Stimulated activated CD8-positive, alpha-beta memory T cell treated with anti-CD3 and anti-CD28 coated beads, Interleukin-4, amount 100 ng/mL, for 1 hour (primary cell): ENCODE measurements at places on chromosomes 7 and 10.

DNA sequence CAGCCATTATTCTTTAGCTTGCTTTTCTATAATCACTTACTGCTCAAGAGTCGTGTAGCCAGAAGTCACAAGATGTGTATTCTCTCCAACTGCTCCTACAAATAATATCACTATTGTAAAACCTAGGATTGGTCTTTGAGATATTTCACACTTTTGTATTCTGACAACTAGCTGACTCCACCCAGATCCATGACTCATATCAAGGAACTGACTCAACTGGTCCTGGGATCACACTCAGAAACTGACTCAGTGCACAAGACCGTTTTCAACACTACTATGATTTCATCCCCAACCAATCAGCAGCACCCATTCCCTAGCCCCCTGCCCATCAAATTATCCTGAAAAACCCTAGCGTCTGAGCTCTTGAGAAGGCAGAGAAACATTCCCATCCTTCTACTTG is 56.5 kb upstream of the ORC5 start:
- no peak for DNase-seq

DNA sequence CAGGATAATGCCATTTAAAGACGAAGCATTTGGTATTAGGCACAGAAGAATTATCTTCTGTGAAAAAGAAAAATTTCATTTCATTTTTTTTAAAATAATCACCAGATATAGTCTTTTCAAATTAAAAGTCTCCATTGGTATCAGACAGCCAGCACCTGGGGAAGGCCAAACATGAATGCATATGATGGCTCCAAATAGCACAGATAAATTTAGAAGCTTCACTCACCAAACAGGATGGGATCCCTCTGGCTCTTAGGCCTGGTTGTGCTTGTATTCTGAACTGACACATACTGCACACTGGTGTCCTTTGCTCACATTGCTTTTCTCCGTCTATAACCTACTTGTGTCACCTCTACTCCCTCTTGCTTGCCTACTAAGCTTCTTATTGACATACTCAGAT is 169.5 kb upstream of the CHRM2 start:
- DNase-seq = no peak

DNA sequence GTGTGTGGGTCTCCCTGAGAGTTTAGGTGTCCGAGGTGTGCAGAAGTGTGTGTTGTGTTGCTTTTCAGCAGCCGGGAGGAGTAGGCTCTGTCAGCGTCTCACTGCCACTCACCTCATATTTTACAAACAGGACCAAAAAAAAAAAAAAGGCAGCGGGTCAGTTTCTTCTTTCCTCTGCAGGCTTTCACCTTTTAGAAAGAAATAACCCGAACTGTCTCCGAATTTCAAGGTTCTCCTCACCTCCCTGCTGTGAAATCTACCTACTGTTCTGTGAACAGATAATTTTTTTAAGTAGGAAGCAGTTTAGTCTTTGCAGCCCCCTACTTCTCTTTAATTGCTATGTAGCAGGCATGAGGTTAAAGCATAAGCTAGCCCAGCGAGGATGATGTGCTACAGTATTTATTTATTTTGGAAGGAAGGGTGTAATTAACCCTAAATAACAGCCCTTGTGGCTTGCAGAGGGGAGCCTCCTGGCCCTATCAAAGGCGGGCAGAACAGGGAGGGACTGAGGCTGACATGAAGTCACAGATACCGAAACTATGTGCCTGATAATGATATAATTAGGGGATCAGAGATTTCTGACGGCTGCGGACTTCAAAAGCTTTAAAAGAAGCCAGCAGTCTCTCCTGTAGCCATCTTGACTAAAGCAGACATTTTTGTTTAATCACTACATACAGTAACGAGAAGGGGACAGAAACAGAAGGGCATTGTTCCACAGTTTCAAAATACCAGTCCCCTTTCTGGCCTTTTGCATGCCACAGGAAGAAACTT is 1.6 kb downstream of the BAMBI start:
- no peak for DNase-seq

- DNase-seq = no peak
These were observed 175.1 kb upstream of the PTPRZ1 start for GRCh38 chr7:121697731-121698316.

- DNase-seq = no peak
These were observed 38.6 kb upstream of the MET start for GRCh38 chr7:116633131-116633988.

DNA sequence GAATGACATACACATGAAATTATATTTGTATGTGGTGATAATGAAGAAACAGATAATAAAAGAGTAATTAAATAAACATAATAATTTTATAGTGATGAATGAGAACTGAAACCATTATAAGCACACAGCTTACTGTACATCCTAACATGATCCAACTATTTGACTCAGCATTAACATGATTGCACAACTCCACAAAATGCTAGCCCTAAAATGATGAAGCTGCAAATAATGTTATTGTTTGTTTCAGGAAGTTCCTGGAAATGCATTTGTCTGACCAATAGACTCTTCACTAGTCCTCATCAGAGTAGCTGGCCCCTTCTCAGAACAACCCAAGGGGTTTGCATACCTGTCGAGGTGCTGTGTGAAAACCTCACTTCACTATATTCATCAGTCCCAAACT is 115.5 kb downstream of the RTKN2 start:
- no peak for DNase-seq

DNA sequence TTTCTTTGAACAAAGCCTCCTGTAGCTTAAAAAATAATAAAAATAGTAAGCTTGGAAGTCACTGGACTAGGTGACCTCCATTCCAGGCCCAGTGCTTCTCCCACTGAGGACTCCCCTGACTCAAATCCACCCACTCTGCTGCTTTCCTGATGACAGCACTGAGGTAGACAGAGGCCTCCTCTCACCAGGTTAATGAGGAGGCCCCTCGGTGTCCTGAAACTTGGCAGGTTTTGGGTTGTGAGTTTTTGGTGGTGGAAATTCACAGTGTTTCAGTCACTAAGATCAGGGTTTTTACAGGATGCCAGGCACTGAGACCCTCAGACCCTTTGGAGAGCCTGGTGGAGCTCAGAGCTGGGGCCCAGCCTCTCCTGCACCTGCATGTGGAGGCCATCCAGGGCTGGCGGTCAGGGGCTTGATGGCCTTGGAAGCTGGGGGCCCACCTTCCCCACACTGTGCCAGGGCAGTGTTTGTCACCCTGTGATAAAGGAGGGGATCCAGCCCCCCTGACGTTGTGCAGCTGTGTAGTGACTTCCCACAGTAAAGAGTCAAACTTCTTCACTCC is 19.1 kb downstream of the TSPAN14 start:
- DNase-seq = no peak

- DNase-seq = no peak
These were observed 43.8 kb downstream of the ETV1 start for GRCh38 chr7:13945670-13946069.

GRCh38 chr7:148770004-148770403 is 71.3 kb downstream of the CUL1 start:
- no peak for DNase-seq

- DNase-seq = peak; percentile 55
These were observed 24.4 kb upstream of the PPIF start for GRCh38 chr10:79322616-79323543.

- DNase-seq = no peak
These were observed 2.2 kb downstream of the DNAJC30 start for GRCh38 chr7:73681031-73681430.

- DNase-seq = no peak
These were observed 13.9 kb downstream of the TAS2R60 start for GRCh38 chr7:143456992-143457793.

DNA sequence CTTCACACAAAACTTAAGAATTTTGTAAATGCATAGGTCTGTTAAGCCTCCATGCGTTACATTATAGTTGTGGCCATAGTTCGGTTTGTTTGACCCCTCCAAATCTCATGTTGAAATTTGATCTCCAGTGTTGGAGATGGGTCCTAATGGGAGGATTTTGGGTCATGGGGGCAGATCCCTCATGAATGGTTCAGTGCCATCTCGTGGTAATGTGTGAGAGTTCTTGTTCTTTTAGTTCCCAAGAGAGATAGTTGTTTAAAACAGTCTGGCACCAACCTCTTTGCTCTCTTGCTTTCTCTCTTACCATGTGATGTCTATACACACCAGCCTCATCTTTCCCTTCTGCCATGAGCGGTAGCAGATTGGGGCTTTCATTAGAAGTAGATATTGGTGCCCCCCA is 264.3 kb downstream of the TCF7L2 start:
- DNase-seq = no peak

GRCh38 chr10:96496281-96496925 is 17.3 kb downstream of the TLL2 start:
- no peak for DNase-seq

DNA sequence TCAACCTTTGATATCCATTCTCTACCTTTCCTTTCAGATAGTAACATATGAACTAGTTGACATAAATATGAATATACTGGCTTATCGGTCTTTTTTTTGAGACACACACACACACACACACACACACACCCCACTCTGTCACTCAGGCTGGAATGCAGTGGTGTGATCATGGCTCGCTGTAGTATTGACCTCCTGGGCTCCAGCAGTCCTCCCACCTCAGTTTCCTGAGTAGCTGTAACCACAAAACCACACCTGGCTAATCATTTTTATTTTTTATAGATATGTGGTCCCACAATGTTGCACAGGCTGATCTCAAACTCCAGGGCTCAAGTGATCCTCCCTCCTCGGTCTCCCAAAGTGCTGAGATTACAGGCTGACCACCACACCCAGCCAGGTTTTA is 14.2 kb upstream of the NT5C3A start:
- DNase-seq = no peak

- DNase-seq = no peak
These were observed 109.6 kb upstream of the MTPN start for GRCh38 chr7:136086712-136087111.

DNA sequence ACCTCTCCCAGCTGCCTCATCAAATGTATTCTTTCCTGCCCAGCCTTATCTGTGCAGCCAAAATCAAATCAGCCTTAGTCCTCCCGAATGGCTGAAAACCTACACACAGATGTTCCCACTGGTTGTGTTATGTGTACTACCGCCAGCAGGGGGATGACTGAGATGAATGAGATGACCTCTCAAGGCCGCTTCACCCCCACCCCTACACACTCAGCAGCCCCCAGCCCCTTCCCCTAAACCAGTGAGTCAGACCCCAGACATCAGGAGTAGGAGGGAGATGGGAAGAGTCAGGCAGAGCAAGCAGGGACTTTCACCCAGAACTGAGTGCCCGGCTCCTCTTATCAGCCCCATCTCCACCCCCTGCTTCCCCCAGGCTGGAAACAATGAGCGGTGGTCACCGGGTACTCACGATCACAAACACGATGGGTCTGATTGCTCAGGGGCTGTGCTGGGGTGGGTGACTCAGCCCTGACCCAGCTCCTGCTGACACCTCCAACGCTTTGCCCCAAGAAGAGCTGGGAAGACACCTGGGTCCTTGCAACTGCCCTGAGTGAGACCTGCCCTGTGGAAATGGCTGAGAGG is 6.5 kb upstream of the C10orf105 start:
- DNase-seq = peak; percentile 44

DNA sequence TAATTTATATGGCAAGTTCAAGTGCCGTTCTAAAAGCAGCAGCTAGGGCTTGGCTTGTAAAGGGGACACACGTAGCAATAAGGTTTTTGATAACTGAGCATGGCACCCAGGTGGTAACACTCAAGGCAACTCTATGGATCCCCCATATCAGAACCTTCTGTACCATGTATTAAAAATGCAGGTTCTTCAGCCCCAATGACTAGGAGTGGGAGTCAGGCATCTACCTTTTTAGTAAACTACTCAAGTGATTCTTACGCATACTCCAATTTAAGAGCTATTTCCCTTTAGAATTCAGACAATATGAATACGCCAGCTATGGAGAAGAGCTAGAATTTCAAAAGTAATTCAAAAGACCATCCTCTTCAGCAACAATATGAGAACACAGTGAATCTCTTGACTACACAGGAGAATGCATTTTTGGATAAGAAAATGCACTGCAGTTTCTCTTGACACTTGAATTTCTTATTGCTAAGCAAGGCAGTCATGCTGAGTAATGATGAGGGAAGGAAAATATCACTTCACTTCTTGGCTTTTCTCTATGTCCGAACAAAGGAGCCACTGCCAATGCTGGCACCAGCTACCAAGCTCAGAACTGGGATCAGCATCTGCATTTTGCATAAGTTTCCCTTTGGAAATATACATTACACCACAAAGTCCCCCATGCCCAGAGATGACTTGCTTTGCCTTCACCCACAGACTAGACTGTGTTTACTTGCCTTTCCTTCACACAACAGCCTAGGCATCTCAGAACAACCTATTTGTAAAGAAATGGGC is 53.5 kb downstream of the ABLIM1 start:
- DNase-seq = no peak

DNA sequence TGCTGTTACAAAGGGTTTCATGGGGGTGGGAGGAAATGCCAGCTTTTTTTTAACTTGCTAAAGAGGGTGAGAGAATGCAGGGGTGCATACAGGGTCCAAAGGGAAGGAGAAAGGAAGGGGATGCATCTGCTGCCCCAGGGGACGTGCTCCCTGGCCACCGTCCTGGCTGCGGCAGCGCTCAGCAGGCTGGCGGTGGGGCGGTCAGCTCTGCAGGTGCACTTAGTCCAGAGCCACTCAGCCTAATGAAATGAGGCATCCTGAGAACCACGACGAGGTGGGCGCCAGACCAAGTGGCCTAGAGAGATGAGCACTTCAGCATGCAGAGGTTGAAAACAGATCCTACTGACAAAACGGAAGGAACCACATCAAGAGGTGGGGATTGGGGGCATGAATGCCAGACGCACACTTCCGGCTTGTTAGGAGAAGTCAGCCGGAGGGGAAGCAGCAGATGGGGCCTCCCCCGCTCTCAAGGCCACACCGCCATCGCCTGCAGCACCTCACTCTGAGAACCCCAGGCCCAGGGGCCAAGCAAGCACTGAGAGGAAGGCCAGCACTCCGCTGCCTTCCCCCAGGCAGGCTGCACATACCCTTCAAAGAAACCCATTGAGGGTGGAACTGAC is 94.5 kb downstream of the MAD1L1 start:
- peak; percentile 10 for DNase-seq

- DNase-seq = no peak
These were observed 509.3 kb downstream of the SORCS1 start for GRCh38 chr10:106655165-106655564.

- DNase-seq = no peak
These were observed 202.2 kb upstream of the ETV1 start for GRCh38 chr7:14191686-14192098.

DNA sequence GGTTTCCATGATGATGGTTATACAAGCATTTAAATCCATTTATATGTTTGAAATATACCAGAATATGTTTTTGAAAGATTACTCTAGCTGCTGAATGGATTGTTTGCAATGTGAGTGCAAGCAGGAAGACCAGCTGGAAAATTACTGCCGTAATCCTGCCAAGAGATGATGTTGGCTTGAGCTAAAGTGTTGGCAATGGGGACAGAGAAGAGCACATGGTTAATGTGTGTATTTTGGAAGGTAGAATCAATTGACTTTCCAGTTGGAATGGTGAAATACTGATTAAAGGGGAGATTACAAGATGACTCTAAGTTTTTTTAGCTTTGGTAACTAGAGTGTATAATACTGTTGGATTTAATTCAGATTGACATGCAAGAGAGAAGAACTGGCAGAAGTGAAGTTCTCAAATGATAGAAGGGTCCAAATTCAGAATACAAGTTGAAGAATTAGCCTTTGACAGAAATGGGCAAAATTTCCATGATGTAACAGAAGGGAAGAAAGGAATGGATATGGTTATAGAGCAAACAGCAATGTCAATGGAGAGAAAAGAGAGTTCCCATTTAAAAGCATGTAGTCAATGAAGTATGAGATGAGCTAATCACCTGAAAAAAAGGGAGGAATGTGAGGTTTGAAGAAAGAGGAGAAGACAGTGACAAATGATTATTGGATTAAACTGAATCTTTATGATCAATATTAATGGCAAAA is 422.0 kb downstream of the CDC14C start:
- no peak for DNase-seq
